CD8-positive, alpha-beta memory T cell (primary cell): ENCODE measurements at places on chromosomes 3 and 15. TPM values are rescaled to one million over a fixed set of nuclear protein-coding genes. Genes with fewer than 3 reads are reported as not detected.

APBA2 gene
- 15.7 TPM for total RNA-seq

ACKR4 gene
- not detected for total RNA-seq

MYL3 gene
- total RNA-seq, result not detected

ATP10A gene
- 24.0 TPM for total RNA-seq

FBXO40 gene
- total RNA-seq, result not detected

COPB2 gene
- 92.9 TPM for total RNA-seq

UQCRC1 gene
- total RNA-seq, result 244 TPM

ATP13A3 gene
- total RNA-seq, result 165 TPM

GASK1A gene
- not detected for total RNA-seq

FYTTD1 gene
- total RNA-seq, result 47.6 TPM

ZNF385D gene
- total RNA-seq, result not detected

HYKK gene
- 0.82 TPM for total RNA-seq

DNASE1L3 gene
- total RNA-seq, result not detected

NEIL1 gene
- 2.3 TPM for total RNA-seq

MORC1 gene
- total RNA-seq, result not detected

GRM7 gene
- total RNA-seq, result not detected

SLC28A1 gene
- not detected for total RNA-seq

IQCF5 gene
- not detected for total RNA-seq

CSPG5 gene
- total RNA-seq, result 0.50 TPM

TMOD3 gene
- total RNA-seq, result 52.6 TPM

TEX55 gene
- total RNA-seq, result not detected

GPR62 gene
- not detected for total RNA-seq

TAGLN3 gene
- not detected for total RNA-seq

RPP25 gene
- total RNA-seq, result 6.1 TPM

CEMIP gene
- total RNA-seq, result not detected

SEMA6D gene
- not detected for total RNA-seq

PLAAT1 gene
- total RNA-seq, result not detected

MED12L gene
- 1.8 TPM for total RNA-seq

NLGN1 gene
- not detected for total RNA-seq

AAGAB gene
- total RNA-seq, result 76.1 TPM

IL17RB gene
- 2.1 TPM for total RNA-seq

GOLGA6A gene
- total RNA-seq, result not detected

U2SURP gene
- total RNA-seq, result 148 TPM

POLQ gene
- 12.4 TPM for total RNA-seq

VPS33B gene
- total RNA-seq, result 20.4 TPM

TTLL13 gene
- total RNA-seq, result not detected

XCR1 gene
- total RNA-seq, result not detected

POTEB3 gene
- total RNA-seq, result not detected

PTX3 gene
- total RNA-seq, result not detected

VPS18 gene
- 17.2 TPM for total RNA-seq

PLS1 gene
- total RNA-seq, result 3.7 TPM

GOLGA6L10 gene
- 1.7 TPM for total RNA-seq

HHLA2 gene
- total RNA-seq, result 1.1 TPM

CDV3 gene
- 298 TPM for total RNA-seq

ISL2 gene
- total RNA-seq, result 0.22 TPM

TUSC7 gene
- not detected for total RNA-seq

CSPG4 gene
- total RNA-seq, result not detected

TRIM42 gene
- not detected for total RNA-seq
